ENCODE measurements at places on chromosomes 7 and 10.

- DNase-seq, result no peak
Measured at GRCh38 chr7:84195295-84196060, 889 bp upstream of the SEMA3A start.

- no peak for DNase-seq
Measured at GRCh38 chr10:110239892-110240291, 32.5 kb downstream of the MXI1 start.

- DNase-seq, result no peak
Measured at GRCh38 chr7:116952635-116953371, 498 bp upstream of the ST7 start.

- DNase-seq, result no peak
Measured at GRCh38 chr7:41421056-41421455, 281.8 kb downstream of the INHBA start.

DNA sequence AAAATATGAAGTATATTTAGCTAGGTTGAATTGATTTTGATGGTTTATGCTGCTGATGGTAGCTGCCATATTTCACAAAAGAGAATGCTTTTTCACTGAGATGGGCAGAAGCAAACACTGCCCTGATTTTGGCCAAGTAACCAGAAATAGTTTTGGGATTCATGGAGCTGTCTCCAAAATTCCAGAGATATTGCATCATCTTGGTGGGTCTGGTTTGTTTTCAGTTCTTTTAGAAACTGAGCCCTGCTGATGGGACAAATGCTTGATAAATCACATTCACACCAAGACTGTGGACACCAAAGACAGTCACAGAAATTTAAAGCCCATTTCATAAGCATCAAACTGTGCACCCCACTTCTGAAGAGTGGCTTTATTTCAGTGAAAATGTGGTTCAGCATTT lies 140.5 kb downstream of the BICC1 start:
- no peak for DNase-seq

Data from activated T-cell treated with anti-CD3 and anti-CD28 coated beads, Interleukin-2, amount 50 U/mL, for 72 hours (primary cell).